ENCODE measurements at places on chromosomes 7 and 10. TPM values are rescaled to one million over a fixed set of nuclear protein-coding genes. Genes with fewer than 3 reads are reported as not detected.
A peak's percentile ranks its signal among the peaks of the same experiment; 100 is the strongest.

Gene GPR26
- not detected for total RNA-seq

GRCh38 chr10:43160046-43160920, 22.0 kb downstream of the CSGALNACT2 start:
- no peak for DNase-seq
- no peaks in the 10 kb centered on the region for H3K27me3 ChIP-seq
- H3K4me3 ChIP-seq, result no peak overlapping the region
- H3K27ac ChIP-seq, result no peak overlapping the region
- peaks cover 5% of the 10 kb centered on the region for H3K4me1 ChIP-seq
- no peaks in the 10 kb centered on the region for H3K36me3 ChIP-seq

DNA sequence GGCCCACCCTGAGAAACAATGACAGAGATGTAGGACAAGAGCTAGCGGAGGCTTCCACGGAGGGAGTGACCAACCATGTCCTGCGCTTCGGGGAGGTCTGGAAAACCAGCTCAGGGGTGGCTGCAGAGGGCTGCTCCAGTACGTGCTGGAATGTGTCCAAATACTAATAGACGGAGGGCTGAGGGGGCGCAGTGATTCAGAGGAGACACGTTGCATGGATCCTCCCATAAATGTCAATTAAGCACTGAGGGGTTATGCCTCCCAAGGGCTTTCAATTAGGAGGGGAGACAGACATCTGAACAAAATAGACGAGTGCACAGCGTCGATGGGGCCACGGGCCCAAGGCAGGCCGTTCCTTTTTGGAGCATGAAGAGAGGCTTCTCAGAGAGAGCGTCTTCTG, 51.0 kb upstream of the NPS start:
- no peaks in the 10 kb centered on the region for H3K27me3 ChIP-seq
- H3K36me3 ChIP-seq, result no peaks in the 10 kb centered on the region
- no peaks in the 10 kb centered on the region for H3K4me1 ChIP-seq
- H3K27ac ChIP-seq, result no peak overlapping the region
- DNase-seq, result no peak

GRCh38 chr7:139071680-139072079, 35.8 kb upstream of the ZC3HAV1L start:
- no peaks in the 10 kb centered on the region for H3K27me3 ChIP-seq
- H3K4me1 ChIP-seq, result no peaks in the 10 kb centered on the region
- no peak for DNase-seq

DNA sequence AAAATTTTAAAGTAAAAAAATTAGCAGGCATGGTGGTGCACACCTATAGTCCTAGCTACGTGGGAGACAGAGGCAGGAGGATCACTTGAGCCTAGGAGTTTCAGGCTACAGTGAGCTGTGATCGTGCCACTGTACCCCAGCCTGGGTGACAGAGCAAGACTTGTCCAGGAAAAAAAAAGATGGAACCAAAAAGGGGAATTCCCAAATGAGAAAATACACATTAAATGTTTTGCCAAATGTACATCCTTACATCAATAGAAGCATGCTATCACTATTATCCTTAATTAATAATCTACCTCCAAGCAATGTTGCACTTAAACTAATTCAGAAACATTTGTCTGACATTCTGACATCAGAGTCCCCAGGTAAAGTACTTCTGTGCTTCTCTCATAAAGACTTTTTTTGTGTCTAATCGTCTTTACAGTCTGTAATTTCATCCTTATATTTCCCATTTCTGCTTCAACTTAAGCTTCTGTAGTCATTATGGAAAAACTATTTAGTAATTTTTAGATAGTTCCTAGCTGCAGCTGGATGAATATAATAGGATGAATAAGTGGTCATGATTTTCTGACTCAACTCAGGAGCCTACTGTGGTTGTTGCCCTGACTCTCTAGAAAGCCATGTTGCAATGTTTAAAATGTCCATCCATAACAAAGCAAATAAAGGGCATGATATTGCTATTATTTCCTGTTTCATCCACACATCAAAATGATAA, 57.7 kb downstream of the MYPN start:
- no peak overlapping the region for H3K27ac ChIP-seq
- DNase-seq, result no peak
- H3K27me3 ChIP-seq, result no peaks in the 10 kb centered on the region

DNA sequence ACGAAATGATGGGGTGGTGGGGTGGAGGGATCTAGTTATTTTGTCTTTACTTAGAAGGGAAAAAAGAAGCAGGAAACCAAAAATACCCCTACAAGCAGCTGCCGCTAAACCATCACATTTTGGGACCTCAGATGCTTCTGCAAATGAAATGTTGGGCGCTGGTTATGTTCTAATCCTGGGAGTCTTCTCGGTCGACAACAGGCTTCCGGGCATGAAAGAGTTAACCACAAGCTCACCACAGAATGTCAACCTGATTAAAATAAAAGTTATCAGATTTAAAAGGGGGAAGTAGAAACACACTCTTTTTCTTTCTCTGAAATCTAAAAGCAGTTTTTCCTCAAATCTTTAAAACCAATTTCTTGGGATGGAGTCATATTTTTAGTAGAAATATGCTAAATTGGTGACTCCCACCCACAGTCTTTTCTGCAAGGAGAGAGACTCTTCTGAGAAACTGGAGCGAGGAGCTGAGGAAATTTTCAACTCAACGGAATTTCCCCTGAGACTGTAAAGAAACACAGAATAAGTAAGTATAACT, 16.8 kb downstream of the IL2RA start:
- no peak for DNase-seq
- H3K27ac ChIP-seq, result no peak overlapping the region
- no peaks in the 10 kb centered on the region for H3K27me3 ChIP-seq
- no peak overlapping the region for H3K4me3 ChIP-seq
- H3K36me3 ChIP-seq, result no peaks in the 10 kb centered on the region

GRCh38 chr7:158291998-158292397, 295.6 kb downstream of the PTPRN2 start:
- H3K36me3 ChIP-seq, result no peaks in the 10 kb centered on the region
- DNase-seq, result no peak
- no peak overlapping the region for H3K4me3 ChIP-seq
- H3K27me3 ChIP-seq, result no peaks in the 10 kb centered on the region
- H3K27ac ChIP-seq, result no peak overlapping the region
- H3K4me1 ChIP-seq, result no peaks in the 10 kb centered on the region

Gene ZPBP
- not detected for total RNA-seq

Gene PTPRZ1
- not detected for total RNA-seq

DNA sequence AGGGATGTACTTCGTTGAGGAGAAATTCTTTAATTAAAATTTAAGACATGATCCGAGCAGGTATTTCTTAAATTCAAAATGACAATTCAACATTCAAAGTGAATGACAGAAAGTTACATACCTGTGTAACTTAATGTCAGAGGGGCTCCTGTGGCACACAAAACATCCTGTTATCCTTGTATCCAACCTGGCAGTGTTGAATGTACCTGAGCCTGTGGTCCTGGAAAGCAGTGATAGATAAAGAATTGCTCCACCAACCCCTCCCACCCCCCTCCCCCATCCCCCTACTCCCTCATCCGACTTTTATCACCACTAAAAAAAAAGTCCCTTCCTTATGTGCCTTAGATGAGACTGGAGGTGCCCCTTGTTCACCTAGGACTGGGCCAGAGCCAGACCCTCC, 119.4 kb upstream of the ADCY1 start:
- no peak overlapping the region for H3K4me3 ChIP-seq
- H3K36me3 ChIP-seq, result no peaks in the 10 kb centered on the region
- DNase-seq, result no peak

DNA sequence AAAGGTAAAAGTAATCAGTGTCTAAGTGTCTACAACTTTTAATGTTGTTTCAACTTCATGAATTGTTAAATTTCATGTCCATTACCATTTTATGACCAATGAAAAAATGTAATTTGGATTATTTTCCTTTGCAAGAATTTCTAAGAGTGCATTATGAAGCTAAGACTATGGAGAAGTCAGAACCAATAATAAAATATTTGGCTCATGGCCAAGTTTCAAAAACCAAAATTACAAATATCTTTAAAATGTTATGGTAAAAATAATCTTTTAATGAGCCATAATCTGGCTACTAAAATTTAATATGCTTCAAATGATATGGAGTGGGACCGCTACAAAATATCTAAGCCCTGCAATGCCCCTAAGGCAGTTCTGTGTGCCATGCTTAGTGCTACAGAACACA, 294.1 kb upstream of the SMIM30 start:
- no peaks in the 10 kb centered on the region for H3K4me1 ChIP-seq
- H3K27ac ChIP-seq, result no peak overlapping the region
- no peak overlapping the region for H3K4me3 ChIP-seq
- H3K36me3 ChIP-seq, result no peaks in the 10 kb centered on the region

- H3K4me3 ChIP-seq, result no peak overlapping the region
- peak overlapping the region; percentile 74 for H3K27ac ChIP-seq
- H3K36me3 ChIP-seq, result no peaks in the 10 kb centered on the region
- peak; percentile 28 for DNase-seq
- H3K4me1 ChIP-seq, result no peaks in the 10 kb centered on the region
These were observed 49.1 kb downstream of the APBB1IP start for GRCh38 chr10:26486990-26487850.

Gene VGF
- total RNA-seq, result not detected

DNA sequence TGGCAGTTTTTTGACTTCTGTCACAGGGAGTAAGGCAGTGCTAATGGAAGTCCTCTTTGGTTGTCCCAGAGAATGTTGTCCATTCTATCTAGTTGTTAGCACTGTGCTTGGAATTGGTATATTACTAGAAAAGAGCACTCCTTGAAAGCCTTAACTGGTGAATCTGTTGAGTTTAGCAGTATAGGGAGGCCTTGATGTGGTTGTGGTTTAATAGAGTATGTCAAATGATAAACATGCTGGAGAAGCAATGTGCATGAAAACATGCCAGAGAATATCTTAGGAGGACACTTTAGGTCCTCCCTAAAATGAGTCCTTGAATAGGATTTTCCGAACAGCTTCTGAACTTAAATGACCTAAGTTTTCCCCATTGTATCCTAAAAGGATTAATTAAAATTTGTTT, 98.6 kb downstream of the BTRC start:
- H3K27me3 ChIP-seq, result no peaks in the 10 kb centered on the region
- DNase-seq, result no peak
- no peaks in the 10 kb centered on the region for H3K4me1 ChIP-seq
- no peaks in the 10 kb centered on the region for H3K36me3 ChIP-seq
- H3K27ac ChIP-seq, result no peak overlapping the region
- H3K4me3 ChIP-seq, result no peak overlapping the region

DNA sequence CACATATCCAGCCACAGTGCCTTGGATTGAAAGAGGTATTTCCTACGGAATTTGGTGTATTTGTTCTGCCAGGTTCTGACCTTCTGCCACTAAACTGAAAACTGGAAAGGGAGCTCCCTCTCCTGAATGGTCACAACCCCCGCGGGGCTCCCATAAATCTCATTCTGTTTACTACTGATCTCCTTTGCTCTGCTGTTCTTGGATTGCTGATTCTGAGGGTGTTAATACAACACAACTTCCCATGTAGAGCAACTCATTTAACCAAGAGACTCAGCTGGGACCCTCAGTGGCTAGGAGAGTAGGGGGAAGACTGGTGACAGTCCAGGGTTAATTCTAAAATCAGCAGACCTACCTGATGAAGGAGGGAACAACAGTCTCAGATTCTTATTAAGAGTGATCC, 662.9 kb downstream of the INHBA start:
- no peaks in the 10 kb centered on the region for H3K27me3 ChIP-seq
- H3K36me3 ChIP-seq, result no peaks in the 10 kb centered on the region
- no peak overlapping the region for H3K4me3 ChIP-seq
- H3K27ac ChIP-seq, result no peak overlapping the region
- no peaks in the 10 kb centered on the region for H3K4me1 ChIP-seq

DNA sequence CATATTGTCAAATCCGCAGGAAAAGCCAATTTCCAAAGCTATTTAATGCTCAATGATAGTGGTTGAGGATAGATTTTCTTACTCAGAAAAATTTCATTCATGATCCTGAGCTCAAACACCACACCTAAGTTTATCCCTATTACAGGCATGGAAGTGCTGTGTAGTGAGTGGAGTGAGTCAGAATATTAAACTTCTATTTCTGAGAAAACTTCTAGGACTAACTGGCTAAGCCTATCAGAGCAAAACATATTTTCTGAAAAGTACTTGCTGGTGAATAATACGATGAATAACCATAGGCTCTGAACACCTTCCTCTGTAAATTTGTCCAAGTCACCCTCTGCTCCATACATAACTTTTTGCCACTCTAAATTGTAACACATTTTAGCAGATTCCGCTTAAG, 221.5 kb downstream of the SUGCT start:
- H3K27me3 ChIP-seq, result no peaks in the 10 kb centered on the region
- H3K4me3 ChIP-seq, result no peak overlapping the region
- no peaks in the 10 kb centered on the region for H3K36me3 ChIP-seq
- H3K4me1 ChIP-seq, result no peaks in the 10 kb centered on the region

- H3K27ac ChIP-seq, result no peak overlapping the region
- no peak overlapping the region for H3K4me3 ChIP-seq
- H3K27me3 ChIP-seq, result no peaks in the 10 kb centered on the region
- DNase-seq, result no peak
- H3K36me3 ChIP-seq, result no peaks in the 10 kb centered on the region
These were observed 143.4 kb downstream of the TNS3 start for GRCh38 chr7:47438411-47439029.

Gene ACTL6B
- total RNA-seq, result not detected

- no peak overlapping the region for H3K4me3 ChIP-seq
- DNase-seq, result no peak
- no peaks in the 10 kb centered on the region for H3K4me1 ChIP-seq
- no peak overlapping the region for H3K27ac ChIP-seq
- no peaks in the 10 kb centered on the region for H3K27me3 ChIP-seq
These were observed 129.9 kb downstream of the CDH23 start for GRCh38 chr10:71526653-71527052.

Gene SHTN1
- total RNA-seq, result 5.0 TPM

GRCh38 chr10:129945064-129945463, 19.0 kb downstream of the EBF3 start:
- peaks cover 3% of the 10 kb centered on the region for H3K4me1 ChIP-seq
- no peak for DNase-seq

DNA sequence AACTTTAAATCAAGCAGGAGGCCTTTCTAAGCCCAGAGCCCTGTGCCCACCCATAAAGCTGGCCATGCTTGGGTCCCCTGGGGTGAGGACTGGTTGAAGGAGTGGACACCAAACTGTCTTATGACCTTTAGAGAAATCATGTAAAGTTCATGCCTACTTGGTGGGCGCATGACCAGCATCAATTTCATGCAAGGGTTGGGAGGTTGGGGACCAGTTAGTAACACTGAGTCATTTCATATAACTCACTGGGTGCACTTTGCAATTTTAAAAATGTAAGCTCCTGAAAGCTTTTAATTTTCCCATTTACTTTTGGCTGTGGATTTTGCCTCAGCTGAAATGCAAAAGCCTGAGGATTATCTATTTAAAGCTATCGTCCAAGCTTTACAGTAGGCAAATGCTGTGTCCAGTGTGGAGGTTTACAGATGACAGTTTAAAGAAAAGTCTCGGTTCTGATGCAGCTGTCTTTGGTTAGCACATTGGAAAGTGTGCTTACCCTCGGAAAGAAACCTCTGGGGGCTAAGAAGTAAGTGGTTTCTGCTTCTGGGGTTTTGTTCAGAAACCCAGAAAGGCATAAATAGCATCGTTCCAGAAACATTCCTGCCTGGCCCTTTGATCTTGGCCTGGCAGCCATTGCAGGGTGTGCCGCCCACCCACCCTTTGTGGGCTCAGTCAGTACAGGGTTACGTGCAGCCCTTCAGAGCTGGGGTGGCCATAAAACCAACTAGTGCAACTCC, 48.8 kb upstream of the CHST15 start:
- peak; percentile 2 for DNase-seq
- H3K4me1 ChIP-seq, result no peaks in the 10 kb centered on the region
- no peaks in the 10 kb centered on the region for H3K27me3 ChIP-seq

All from uterus (tissue), 4 donors.